Mesothelial cell of epicardium (in vitro differentiated cells): ENCODE measurements at places on chromosomes 2 and 18. TPM values are rescaled to one million over a fixed set of nuclear protein-coding genes. Genes with fewer than 3 reads are reported as not detected.
A peak's percentile ranks its signal among the peaks of the same experiment; 100 is the strongest.

DNA sequence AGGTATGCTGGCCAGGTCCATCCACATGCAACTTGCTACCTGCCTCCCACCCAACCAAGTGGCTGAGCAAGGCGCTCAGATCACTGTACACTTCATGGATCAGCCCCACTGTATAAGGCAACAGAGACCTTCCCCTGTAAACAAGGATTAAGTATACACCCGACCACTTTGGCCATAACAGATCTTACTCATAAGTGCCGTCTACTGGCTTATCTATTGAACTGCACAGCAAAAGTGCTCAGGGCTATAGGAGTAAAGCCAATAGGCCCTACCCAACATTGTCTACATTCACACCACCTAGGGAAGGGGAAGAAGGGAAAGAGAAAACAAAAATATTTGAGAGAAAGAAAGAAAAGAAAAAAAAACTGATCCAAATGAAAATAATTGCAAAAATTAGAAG is 663.9 kb upstream of the LRRTM1 start:
- DNase-seq = no peak

GRCh38 chr2:222946700-222947287 is 86.0 kb downstream of the ACSL3 start:
- DNase-seq = no peak

Gene RMDN2
- 9.0 to 12.9 TPM (median 9.3 TPM) in 3 replicates for total RNA-seq

DNA sequence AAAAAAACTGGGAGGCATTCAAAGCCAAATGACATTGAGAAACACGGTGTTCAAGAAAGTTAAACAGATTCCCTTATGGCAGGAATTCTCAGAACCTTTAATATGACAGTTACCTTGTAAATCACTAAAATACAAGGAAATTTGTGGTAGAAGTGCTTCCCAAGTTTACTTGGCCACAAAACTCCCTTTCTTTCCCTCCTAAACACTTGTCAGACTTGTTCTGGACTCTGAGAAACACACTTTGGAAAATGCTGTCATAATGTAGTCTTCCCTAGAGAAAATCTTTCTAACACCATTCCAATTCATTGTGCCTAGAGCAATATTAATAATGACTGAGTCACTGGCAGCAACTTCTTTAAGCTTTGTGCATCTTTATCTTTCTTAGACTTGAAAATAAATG is 140.4 kb downstream of the ANKRD44 start:
- DNase-seq = no peak

Gene FIGN
- total RNA-seq = 11.5 to 12.6 TPM (median 11.9 TPM) in 3 replicates

Gene TMEM163
- total RNA-seq = 0.29 to 0.47 TPM in 2 of 3 replicates, not detected in the other

Gene ACYP2
- total RNA-seq = 11.3 to 11.8 TPM (median 11.4 TPM) in 3 replicates

Gene PDE1A
- total RNA-seq = 1.2 to 1.9 TPM (median 1.6 TPM) in 3 replicates

DNA sequence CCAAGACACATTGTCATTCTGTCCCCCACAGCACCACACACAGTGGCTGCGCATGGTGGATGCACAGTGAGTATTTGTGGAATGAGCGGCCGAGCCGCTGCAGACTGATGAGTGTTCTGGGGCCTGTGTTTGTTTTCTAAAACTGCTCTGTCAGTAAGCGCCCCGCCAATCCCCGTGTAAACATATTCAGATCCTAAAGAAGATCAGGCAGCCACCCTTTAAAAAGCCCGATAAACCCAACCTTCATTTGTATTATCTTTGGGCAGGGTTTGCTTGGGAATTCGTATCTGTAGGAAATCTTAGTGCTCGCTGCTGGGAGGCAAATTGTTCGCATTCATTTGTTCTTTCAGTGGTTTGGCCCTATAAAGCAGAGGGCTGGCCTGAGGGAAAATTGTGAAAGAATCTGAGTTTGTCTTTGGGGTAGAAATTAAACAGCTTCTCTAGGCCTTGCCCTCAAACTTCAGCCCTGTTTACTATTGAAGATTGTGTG is 68.6 kb downstream of the TGOLN2 start:
- no peak for DNase-seq

DNA sequence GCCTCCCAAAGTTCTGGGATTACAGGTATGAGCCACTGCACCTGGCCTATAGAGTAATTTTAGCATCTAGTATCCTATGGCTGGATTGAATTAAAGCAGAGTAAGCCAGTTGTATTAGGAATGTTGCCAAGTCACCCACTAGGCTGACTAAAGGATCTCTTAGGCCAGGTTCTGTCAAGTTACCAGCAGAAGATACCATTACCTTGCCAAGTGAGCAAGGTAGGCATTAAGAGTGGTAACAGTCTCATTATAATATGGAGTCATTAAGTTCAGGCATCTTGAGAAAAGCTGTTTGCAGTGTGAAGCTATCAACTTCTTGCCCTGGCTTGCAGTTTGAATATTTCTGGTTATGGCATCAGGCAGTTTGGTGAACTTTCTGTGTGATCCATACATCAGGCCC is 37.0 kb upstream of the MTCL1 start:
- DNase-seq = no peak

DNA sequence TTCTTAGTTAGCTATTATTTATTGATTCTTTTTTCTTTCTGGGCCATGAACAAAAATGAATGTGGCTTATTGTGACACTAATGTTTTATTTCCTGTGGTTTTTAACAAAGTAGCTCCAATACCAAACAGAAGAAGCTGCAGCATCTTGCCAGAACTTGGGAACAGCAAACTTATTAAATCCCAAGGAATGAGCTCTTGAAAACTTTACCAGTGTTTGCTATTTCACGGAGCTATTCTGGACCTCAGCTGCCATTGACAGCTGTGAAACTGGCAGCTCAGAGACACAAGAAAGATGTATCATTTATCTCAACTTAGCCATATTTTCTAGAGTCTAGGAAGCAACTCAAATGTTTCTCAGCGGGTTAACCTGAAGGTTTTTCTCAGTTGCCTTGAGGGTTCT is 91.0 kb upstream of the NEUROD1 start:
- DNase-seq = no peak

Gene LDLRAD4
- 26.2 to 29.7 TPM (median 29.2 TPM) in 3 replicates for total RNA-seq

GRCh38 chr2:109217362-109218086 is 88.5 kb downstream of the SH3RF3 start:
- DNase-seq = no peak

GRCh38 chr2:46001741-46002506 is 295.3 kb upstream of the EPAS1 start:
- no peak for DNase-seq

GRCh38 chr2:84940831-84941412 is 30.0 kb upstream of the KCMF1 start:
- no peak for DNase-seq

Gene LCT
- total RNA-seq = 0.05 TPM in 1 of 3 replicates, not detected in the others

DNA sequence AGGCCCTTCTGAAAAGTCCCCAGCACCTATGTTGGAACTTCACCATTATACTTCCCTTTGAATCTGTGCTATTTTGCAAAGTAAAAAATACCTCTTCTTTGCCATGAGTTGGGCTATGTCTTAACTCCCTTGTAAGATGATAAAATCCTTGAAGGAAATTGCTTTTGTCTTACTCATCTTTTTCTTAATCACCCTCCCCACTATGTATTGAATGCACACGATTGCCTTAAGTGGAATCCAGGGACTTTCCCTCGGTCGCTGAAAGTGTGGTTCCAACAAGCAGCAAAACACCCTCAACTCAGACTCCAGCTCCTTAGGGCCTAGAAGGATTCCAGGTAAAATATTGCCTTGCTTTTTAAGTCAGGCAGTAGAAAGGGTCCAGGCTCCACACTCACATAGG is 173.2 kb upstream of the ARL4C start:
- no peak for DNase-seq

GRCh38 chr2:199910338-199911051 is 598 bp upstream of the C2orf69 start:
- no peak for DNase-seq

DNA sequence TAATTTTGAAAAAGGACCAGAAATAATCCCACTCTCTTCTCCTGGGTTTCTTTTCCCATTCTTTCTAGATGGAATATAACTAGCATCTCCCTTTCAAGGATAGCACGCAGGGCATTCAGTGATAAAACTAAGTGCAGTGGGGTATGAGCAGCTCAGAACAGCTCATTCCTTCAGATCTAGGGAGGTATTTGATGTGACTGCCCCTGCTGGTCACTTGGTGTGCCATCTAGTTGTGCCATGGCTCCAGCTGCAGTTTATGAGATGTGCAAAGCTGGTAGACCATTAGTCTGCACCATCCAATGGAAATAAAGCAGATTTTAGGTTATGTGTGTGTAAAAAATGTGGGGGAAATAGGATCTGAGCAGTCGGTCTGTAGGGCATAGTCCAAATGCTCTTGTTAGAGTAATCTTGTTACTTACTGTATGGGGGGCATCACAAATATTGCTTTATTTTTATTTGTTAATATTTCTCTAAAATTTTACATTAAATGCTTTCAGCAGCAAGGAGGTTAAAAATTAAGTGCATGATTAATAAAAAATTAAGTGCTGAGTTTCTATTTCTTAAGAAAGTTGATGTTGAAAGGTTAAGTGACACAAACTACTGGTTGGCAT is 38.9 kb downstream of the CTAGE1 start:
- DNase-seq = no peak

DNA sequence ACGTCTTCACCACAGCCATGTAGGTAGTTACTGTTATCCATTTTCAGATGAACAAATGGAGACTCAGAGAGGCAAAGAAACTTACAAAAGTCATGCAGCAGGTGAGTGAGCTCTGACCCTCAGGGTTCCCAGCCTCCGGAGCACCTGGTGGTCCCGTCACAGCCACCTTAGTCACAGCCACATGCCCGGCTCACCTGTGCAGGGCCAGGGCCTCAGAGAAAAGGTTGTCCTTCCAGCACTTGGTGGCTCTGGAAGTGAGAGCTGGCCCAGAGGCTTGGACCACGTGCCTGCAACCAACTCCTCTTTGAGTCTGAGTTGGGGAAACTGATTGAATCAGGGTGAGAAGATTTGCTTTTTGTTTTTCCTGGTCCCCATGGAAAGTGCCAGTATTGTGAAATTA is 189.3 kb downstream of the GLI2 start:
- no peak for DNase-seq

- DNase-seq = peak; percentile 89
Measured at GRCh38 chr2:127106991-127107621, at the start of gene BIN1. BIN1 (minus strand) TSS chr2:127107154; CDS start chr2:127106943, 211 bp downstream.

- no peak for DNase-seq
Measured at GRCh38 chr2:27291865-27292264, 9.6 kb downstream of the TRIM54 start.

- no peak for DNase-seq
Measured at GRCh38 chr18:47779381-47779780, 151.1 kb downstream of the SMAD2 start.

Gene DHX57
- total RNA-seq = 32.4 to 33.7 TPM (median 32.9 TPM) in 3 replicates

- no peak for DNase-seq
Measured at GRCh38 chr2:68465081-68465916, 1.8 kb downstream of the FBXO48 start.

- DNase-seq = no peak
Measured at GRCh38 chr2:63463142-63463541, 125.1 kb downstream of the WDPCP start.

DNA sequence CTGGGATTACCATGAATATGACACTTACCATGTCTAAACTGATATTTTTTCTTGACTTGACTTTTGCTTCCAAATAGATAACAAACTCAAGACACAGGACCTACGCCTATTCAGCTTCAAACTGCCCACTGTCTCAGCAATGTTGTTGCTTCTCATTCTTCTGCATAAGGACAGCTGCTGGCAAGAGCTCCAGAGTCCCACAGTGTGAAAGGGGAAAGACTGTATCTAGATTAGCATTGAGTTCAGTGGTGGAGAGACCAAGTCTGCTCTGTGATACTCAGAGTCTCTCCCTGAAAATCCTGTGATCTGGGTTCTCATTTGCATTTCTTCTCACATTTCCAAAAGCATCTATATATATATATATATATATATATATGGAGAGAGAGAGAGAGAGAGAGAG is 247.9 kb upstream of the NT5C1B start:
- DNase-seq = no peak

Gene ANKRD62
- total RNA-seq = not detected in 3 replicates

DNA sequence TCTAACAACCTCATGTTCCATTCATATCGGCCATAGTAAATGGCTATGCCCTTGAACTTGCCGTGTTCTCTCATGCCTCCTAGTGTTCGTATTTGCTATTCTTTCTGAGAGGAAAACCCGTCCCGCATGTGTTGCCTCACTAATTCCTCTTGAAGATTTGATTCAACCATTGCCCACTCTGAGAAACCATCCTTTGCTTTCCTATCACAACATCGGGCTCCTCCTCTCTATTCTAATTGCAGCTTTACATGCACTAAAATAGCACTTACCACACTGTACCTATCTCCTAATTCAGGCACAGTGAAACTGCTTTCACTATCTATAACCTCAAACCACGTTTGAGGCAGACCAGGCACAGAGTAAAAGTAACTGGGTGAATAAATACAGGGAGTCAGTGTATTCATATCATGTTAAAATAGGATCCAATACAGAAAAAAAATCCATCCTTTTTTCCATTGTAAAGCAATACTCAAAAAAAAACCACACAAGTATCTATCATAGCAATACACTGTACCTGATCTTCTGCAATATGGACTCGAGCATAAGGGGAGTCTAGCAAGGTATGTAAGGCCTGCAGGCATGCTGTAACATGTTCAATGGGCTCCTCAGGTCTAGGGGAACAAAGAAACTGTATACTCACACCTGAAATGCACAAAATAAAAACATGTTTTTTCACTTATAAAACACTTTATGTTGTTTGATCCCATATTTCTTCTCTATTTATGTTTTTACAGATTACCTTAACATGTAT is 39.0 kb upstream of the STRN start:
- DNase-seq = no peak

DNA sequence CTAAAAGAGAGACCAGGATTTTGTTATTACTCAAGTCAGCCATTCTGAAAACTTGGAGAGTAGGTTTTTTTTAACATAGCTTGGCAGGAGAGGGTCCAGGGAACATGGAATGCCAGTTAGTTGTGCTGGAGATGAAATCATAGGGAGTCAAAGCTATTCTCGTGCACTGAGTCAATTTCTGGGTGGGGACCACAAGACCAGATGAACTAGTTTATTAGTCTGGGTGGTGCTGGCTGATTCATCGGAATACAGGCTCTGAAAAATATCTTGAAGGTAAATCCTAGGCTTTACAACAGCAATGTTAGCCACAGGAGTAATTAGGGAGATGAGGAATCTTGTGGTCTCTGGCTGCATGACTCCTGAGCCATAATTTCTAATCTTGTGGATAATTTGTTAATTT is 921.4 kb downstream of the TRIB2 start:
- DNase-seq = no peak
